ENCODE measurements at places on chromosomes 4 and X.

DNA sequence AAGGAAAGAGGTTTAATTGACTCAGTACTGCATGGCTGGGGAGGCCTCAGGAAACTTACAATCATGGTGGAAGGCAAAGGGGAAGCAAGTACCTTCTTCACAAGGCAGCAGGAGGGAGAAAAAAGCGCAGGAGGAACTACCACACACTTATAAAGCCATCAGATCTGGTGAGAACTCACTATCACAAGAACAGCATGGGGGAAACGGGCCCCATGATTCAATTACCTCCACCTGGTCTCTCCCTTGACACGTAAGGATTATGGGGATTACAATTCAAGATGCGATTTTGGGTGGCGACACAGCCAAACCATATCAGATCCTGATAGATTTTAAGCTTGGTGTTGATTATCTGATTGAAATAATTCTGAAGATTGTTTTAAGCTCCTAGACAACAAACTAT lies 218.7 kb downstream of the CBR4 start:
- no peak for DNase-seq

GRCh38 chrX:98501426-98501825 lies 1617.7 kb downstream of the RPA4 start:
- DNase-seq = no peak

- no peak for DNase-seq
These were observed 49.7 kb downstream of the EGF start for GRCh38 chr4:109962401-109962800.

DNA sequence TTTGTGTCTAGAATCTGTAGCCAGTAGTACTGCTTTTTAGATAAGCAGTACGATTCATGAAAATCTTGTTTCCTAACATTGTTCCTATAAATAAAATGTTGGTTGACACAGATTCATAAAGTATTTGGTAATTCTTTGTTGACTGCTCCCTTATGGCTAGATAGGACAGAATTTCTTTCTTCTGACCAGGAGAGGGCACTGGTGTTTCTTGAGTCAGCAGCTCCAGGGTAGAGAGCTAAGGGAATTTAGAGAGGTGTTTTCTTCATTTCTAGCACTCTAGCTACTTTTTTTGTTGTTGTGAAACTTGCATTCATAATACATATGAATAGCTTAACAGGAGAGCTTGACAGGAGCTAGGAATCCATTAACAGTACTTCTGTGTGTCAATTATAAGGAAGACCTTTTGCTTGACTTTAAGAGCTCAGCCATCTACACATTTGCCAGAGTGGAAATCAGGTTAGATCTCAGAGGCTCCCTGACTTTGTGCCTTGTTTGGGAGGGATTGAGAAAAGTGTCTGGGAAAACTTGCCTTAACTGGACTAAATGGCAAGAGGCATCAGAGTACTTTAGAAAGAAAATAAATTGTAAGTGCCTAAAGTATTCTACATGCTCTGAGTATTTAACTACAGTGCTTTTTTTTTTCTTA lies 756.1 kb downstream of the SH3BGRL start:
- peak; percentile 11 for DNase-seq

DNA sequence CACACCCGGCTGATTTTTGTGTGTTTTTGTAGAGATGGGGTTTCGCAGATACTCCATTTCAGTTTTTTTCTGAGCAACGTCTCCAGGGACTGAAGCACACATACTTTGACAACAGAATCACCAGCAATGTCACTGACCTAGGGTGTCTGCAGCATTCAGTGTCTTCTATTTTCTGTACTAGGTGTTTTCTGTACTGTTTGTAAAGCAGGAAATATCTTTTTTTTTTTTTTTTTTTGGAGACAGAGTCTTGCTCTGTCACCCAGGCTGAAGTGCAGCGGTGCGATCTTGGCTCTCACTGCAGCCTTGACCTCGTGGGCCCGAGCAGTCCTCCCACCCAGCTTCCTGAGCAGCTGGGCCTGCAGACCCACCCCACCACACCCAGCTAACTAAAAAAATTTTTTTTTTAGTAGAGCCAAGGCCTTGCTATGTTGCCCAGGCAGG lies 8.9 kb downstream of the ADD1 start:
- no peak for DNase-seq

GRCh38 chr4:37590016-37590415 lies 96.2 kb downstream of the RELL1 start:
- DNase-seq = no peak

GRCh38 chr4:185892165-185892564 lies 80.2 kb upstream of the SORBS2 start:
- no peak for DNase-seq

GRCh38 chr4:52964011-52964410 lies 101.9 kb downstream of the RASL11B start:
- no peak for DNase-seq

DNA sequence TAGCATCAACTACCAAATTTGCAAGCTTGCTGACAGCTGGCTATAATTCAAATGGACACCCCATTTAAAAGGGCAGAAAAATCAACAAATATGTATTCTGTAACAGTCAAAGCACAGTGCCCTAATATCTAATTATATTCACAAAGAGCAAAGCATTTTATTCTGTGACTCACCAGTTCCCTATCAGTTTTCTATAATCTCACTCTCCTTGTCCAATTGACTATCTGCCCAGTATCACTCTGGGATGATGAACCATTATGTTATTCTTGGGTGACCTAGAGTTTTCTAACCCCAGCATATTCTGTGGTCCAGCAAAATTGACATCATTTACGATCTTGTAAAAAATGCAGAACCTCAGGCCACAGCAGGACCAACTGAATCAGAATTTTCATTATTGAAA lies 82.0 kb upstream of the FREM3 start:
- no peak for DNase-seq

DNA sequence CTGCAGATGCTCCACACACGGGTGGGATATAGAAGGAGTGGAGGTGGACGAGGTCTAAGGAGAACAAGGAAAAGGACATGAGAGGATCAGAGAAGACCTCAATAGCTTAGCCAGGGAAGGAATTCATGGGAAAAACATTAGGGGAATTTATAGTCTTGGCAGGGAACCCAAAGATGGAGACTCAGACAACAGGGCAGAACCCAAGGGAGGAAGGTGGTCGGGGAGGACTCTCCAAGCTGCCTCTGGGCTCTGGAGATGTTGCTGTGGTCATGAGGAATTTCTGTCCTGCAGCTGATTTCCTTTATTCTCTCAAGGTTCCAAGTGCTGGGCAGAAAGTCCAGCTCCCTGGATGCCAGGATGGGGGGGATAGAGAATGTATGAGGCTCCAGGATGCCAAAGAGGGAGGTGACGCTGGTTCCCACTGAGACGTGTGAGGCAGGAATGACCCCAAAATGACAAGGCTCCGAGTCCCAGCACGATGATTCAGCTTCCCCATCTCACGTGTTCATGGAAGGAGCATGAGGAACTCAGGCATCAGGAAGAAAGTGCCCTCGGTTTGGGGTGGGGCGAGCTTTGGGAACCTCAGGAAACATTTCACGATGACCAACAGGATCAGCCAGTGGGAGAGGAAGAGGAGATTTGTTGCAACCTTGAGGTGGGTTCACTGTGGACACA lies 57.0 kb upstream of the PPP2R3B start:
- DNase-seq = no peak

GRCh38 chr4:7377223-7377865 lies 57.4 kb downstream of the PSAPL1 start:
- DNase-seq = no peak

DNA sequence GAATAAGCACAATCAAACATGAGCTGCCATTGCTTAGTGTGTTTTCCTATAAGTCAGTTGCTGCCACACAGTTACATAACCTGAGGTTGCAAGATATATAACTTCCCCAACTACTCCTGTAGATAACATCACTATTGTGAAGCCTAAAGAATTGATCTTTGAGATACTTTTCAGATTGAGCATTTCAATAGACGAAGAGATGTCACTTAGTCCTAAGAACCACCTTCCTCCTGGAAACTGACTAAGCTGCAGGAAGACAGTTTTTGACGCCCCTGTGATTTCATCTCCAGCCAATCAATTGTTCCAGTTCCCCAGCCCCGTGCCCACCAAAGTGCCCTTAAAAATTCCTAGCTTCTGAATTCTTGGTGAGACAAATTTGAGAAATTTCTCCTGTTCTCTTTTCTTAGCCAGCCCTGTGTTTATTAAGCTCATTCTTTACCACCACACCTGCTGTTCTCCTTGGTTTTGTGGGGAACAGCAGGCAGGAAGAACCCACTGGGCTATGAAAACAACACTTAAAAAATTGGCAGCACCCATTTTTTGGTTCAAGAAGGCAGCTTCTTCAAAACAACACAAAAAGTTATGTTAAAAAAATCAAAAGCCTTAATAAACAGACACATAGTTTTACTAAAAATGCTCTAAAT lies 317.1 kb upstream of the PABPC4L start:
- peak; percentile 19 for DNase-seq

GRCh38 chr4:37682701-37683401 lies 3.3 kb downstream of the RELL1 start:
- DNase-seq = no peak

- DNase-seq = no peak
These were observed 17.7 kb upstream of the CEP135 start for GRCh38 chr4:55931043-55931442.

- DNase-seq = peak; percentile 34
These were observed 41.0 kb downstream of the BEX3 start for GRCh38 chrX:103417370-103417769.

GRCh38 chr4:138670681-138671080 lies 344.9 kb upstream of the NOCT start:
- DNase-seq = no peak

DNA sequence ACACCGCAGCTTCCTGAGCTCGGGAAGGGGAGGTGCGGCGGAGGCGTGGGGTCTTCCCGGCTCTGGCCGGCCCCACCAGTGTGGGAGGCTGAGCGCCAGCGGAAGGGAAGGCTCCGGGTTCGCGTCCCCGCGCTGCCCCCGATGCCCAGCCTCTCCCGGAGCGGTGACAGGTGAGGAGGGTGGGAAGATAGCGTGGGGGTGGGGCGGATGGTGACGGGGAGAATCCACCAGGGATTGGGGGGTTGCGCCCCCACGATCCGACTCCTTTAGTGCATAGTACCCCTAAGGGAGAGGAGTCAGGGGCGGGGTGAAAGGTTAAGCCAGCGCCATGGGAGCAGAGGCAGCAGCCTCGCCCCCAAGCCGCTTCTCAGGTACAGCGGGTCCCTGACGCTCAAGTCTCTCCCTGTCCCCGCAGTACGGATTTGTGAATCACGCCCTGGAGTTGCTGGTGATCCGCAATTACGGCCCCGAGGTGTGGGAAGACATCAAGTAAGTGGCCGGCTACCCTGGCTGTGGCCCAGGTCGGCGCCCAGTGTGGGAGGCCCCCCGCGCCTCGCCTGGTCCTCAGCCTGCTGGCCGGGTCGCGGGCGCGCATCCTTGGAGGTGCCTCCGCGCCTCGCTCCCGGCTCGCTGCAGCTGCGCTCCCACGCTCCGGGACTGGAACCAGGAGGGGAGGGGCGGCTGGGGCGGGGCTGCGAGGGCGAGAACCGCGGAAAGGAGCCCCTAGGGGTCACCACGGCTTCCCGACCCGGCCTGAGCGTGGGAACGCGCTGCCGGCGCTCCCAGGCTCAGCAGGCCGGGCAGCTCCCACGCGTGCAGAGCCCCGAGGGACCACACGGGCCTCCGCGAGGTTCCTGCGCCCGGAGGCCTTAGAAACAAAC lies 791 bp downstream of the GUCY1B1 start:
- peak; percentile 58 for DNase-seq

DNA sequence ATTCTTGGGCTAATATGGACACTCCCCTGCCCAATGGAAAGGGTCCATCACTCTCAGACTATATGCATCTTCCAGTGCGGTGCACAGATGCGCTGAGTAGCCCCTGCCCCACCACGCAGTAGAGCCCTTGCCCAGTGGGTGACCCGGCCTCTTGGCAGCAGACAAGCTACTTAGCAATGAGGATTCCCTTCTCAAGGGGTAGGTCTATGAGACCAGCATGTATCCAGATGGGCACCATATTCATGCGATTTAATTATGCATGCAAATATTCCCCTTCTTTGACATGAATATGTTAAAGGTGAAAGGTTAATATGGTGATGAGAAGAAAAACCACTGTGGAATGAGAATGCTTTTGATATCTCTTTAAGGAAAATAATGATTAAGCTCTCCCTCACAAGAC lies 77.7 kb downstream of the ZNF827 start:
- DNase-seq = no peak

DNA sequence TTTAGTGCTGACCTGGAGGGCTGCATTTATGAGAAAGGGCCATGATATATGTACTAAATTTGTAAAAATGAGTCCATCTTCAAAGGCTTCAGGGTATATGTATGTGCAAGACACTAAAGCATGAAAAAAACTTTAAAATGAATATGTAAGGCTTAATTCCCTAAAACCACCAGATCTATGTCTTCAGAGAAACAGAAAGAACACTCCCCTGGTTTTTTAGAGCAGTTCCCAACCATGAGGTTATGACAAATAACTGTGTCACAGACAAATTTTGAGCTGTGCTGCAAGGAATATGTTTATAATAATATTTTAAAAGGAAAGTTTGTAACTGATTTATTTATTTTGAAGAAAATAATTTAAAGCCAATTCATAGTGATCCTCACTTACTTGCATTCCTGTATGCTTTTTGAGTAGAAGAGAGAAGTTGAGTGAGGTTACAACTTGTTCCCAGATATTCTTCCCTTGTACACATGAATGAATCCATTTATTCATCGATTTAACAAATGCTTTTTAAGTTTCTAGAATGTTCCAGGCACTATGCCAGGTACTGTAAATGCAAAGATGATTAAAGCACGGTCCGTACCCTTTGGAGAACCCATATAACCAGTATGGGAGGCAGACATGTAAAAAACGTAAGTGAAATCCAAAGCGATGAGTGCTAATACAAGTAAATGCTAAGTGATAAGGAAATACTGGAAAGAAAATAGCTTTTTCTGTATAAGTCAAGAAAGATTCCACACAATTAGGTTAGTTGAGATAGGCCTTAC lies 295.2 kb upstream of the DIAPH2 start:
- DNase-seq = no peak

DNA sequence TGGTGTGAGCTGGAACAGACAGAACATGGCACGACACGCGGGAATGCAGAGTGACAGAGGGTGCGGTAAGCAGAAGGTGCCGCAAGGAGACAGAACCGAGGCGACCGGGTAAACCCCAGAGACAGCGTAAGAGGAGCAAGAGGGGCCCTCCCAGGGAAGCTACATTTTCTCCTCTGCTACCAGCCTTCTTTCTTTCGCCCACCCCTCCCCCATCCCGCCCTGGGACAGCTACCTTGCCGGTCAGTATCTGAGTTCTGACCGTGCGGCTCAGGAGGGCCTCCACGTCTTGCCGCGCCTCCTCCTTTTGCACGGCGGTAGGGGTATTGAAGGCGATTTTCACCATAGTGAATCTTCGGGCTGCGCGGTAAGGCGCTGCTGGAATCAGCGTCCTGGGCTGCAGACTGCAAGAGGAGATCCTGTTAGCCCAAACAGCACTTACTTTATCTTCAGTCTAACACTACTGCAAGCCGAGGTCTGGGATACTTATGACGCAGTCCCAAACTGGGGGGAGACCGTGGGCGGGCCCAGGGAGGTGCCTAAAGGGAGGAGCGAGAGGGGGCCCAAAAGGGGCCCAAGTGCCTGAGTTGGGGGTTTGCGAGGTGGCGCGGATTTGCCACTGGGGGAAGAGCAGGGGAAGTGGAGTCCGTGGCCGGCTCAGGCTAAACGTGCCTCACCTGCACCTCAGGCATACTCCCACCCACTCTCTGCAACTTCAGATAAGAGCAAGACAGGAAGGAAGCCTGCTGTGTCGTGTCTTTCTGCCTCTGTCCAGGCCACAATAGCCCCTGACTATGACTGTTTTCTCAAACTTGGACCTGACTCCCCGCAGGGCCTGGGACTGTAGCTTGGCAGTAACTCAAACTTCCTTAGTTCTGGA lies at the start of gene ITM2A:
Gene ITM2A, minus strand, starts transcription at position 462 of the 877 bp plus-strand sequence. Its CDS starts 119 bp downstream, at position 343.
- peak; percentile 55 for DNase-seq

Measured in GM23338 (cell line).